Stimulated activated effector memory CD8-positive, alpha-beta T cell treated with anti-CD3 and anti-CD28 coated beads, Interleukin-12 subunit alpha, Interleukin-12 subunit beta, amount 100 ng/mL, for 72 hours (primary cell): ENCODE measurements at places on chromosomes 5 and 9.

DNA sequence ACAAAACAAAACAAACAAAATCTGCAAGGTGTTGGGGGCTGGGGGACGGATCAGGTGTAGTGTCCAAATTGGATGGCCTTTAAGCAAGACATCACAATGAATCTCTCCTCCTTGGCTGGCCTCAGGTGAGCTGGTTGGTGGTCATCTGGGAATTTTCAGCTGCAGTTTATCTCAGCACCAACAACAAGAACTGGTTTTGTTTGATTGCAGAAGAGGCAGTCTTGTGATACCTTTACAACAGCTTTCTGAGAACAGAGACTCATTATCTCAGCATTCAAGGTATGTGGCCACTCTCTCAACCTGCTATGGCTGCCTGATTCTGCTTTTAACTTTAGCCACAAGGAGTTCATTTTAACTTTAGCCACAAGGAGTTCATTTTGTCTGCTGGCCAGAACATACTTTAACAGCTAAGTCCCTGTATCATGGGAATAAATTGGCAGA, 1543.4 kb downstream of the EFNA5 start:
- DNase-seq, result no peak

DNA sequence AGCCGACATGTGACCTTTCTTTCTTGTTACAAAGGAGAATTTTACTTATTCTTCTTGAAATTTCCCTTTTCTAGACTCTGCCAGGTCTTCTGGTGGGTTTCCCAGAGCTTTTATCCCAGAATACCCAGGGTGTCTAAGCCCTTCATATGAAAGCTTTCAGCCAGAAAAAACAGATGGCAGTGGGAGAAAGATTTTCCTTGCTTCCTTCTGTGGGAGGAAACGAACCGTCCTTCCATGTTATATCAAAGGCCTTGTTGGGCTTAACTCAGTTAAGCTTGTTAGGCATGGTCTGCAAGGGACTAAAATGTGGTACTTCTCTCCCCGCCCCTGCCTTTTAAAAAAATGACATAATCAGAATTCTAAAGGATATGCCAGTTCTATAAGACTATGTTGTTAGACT, 47.5 kb downstream of the SPATA31D1 start:
- DNase-seq, result no peak

GRCh38 chr9:96680812-96681499, 25.8 kb upstream of the PRXL2C start:
- DNase-seq, result no peak

DNA sequence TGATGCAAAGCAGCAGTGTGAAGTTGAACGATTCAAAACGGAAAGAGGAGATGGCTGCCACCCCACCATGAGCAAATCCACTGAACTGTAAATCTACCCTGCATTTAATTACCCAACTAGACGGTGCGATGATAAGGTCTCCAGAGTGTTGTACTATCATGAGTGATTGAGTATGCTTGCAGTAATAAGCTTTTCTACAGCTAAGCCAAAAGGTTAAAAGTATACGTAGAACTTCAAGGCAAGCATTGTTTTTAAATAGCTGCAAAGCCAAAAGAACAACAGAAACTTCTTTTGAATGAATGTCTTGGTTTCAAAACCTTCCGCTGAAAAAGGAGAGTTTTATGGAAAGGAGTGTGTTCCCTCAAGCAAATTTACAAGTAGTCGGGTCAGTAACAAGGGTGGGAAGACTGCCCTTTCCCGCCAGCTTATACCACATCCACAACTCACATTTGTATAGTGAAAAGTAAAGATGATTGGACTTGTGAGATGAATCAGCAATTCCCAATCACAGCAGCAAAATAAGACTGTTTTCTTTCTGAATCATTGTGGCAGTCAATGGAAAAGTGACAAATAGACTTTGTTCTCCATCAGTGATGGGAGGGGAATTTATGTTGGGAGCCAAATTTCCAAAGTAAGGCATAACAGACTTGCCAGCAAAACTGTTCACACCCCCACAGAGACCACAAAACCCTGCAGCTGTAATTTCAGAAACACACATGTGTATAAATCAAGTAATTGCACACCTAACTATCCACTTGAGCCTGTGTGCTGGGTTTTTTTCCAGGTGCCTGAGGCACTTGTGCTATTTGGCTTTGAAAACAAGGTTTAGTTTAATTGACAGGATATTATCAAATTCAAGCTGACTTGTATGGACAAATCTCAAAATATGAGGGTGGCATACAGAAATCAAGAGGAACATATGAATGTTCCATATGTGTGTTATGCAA, 407.7 kb upstream of the GRAMD2B start:
- DNase-seq, result no peak

GRCh38 chr5:54944364-54944763, 41.0 kb downstream of the ESM1 start:
- peak; percentile 15 for DNase-seq

GRCh38 chr9:36306471-36307306, 48.4 kb upstream of the GNE start:
- DNase-seq, result no peak
